Motor neuron (in vitro differentiated cells): ENCODE measurements at places on chromosomes 3 and 15. TPM values are rescaled to one million over a fixed set of nuclear protein-coding genes. Genes with fewer than 3 reads are reported as not detected.

DNA sequence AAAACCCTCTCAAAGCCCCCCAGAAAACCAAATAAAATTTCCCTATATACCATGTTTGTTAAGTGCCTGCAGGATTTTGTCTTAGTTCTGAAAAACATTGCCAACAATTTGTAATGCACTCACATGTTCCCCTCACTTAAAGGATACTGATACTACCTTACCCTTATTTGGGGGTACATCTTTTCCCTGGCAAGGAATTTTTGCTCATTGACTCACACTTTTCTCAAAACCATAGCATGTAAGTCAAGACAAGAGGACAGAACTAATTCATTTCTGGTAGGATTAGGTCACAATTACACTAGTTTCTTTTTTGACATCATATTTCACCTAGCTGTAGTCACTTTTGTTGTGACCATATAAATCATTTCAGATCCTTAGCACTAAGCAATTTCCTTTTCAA is 222.2 kb downstream of the THRB start:
- no peak for ATAC-seq

- no peak for ATAC-seq
These were observed 31.1 kb downstream of the MINAR1 start for GRCh38 chr15:79463043-79463780.

DNA sequence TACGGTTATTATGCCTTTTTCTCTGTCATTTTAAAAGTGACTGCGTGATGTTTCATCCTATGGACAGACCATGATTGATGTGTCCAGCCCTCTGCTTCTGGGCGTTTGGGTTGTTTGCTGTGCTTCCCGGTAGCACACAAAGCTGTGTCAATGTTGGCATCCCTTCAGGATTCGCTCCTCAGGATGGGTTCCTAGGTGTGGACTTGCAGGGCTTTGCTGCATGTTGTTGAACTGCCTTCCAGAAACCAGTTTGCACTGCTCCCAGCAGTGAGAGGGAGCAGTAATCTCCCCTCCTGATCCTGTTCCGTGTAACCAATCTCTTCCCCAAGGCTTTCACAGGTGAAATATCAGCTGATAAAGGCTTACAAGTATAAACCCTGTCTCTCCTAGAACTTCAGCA is 787 bp downstream of the TRPM1 start:
- no peak for ATAC-seq

GRCh38 chr15:41940441-41940857 is 31.9 kb downstream of the EHD4 start:
- ATAC-seq: no peak

DNA sequence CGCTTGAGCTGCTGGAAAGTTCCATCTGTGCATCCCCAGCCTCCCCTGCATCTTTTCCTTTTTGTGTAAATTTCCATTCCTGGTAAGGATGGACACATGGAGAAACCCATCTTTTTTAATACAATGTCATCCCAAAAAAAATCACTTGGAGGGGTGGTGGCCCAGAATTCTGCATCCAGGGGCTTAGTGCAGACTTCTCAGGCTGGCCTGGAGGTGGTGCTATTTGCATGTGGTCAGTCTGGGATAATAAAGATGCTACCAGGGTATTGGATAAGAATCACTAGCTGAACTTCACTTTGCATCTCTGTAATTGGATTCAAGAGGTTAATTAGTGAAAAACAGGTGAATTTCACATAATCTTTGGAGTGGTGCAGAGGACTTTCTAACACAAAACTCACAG is 1.8 kb upstream of the ZSCAN2 start:
- no peak for ATAC-seq

GRCh38 chr15:24752354-24752753 is 76.8 kb downstream of the NPAP1 start:
- ATAC-seq: no peak

The ARRDC4 gene
- 77.6 and 78.0 TPM in 2 replicates for total RNA-seq

The RASA2 gene
- 9.8 TPM in 2 replicates for total RNA-seq

The SLC2A2 gene
- total RNA-seq: not detected in 2 replicates

The C2CD4A gene
- 0.09 TPM in 1 of 2 replicates, not detected in the other for total RNA-seq
